ENCODE measurements at places on chromosomes 4 and X.

- DNase-seq = no peak
Observed at GRCh38 chrX:113400193-113400704, 559.6 kb upstream of the AMOT start.

GRCh38 chr4:38762560-38762959, 20.2 kb downstream of the TLR10 start:
- no peak for DNase-seq

DNA sequence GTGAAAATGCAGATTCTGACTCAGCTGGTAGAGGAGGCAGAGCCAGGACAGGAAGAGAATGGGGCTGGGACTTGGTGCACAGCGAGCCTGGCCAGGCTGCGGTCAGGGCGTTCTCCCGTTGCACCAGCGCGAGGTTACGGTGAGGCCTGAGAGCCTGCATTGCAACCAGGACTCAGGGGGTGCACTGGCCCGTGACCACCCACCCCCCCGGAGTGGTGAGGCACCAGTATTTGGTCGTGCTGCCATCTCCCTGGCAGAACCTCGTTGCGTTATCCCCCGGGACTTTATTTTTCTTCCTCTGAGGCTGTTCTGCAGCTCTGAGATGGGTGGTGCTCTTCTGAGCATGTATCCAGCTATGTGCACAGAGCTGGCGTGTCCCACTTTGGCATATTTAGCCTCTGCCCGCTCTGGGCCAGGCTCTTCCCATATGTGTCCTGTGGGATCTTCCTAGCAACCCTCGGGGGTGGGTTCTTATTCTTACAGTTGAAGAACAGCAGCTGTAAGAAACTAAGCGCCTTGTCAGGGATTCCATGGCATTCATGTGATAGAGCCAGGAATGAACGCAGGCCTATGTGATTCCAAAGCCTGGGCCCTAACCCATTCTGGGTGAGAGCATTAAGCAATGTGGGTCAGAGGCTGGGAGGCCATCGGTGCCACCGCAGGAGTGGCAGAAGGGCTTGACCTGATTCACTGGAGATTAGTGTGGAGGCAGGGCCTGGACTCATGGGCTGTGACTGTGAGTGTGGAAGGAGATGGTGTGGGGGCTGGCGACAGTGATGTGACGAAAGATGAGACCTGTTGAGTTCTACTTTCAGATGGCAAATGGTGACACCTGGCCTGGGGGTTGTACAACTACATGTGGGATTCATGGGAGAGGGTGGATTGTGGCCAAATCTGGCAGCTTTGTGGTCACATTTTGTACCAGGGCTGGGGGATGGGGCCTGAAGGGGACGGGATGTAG, 3.1 kb downstream of the TADA2B start:
- no peak for DNase-seq

DNA sequence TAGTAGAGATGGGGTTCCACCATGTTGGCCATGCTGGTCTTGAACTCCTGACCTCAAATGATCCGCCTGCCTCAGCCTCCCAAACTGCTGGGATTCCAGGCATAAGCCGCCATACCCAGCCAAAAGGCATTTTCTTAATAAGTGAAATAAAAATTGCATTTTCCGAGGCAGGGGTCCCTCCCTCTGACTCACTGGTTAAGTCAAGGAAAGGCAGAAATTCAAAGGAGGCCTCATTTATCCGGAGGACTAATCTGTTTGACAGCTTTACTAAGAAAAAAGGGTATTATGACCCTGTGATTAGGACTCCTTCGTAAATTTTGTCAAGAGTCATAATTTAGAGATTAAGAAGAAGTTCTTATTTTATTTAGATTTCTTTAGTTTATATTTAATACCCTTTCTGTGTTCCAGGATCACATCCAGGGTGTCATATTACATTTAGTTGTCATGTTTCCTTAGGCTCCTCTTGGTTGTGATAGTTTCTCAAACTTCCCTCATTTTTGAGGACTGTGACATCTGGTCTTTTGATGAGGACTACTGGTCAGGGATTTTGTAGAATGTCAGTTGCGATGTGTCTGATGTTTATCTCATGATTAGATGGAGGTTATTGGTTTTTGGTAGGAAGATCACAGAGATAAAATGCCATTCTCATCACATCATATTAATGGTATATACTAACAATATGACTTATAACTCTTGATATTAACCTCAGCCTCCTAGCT, 753.7 kb upstream of the AMOT start:
- no peak for DNase-seq

GRCh38 chr4:128686810-128687209, 122.7 kb upstream of the JADE1 start:
- no peak for DNase-seq

DNA sequence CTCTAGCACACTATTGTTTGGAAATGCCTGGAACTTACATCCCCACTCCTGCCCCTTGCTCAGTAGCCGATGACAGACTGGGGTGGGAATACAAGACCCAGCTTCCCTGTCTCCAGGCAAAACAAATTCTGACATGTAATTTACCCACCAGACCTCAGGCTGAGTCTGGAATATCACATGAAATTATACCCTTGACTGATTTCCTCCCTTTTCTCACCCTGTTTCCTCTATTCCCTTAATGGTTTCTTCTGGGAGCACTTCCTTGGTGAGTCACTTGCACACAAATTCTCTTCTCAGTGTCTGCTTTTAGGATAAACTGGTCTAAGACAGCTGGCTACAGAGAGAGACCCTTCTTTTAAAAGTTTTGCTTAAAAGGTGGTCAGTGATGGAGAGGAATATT, 65.8 kb upstream of the DIPK2B start:
- no peak for DNase-seq

- no peak for DNase-seq
Observed at GRCh38 chr4:81445196-81445595, 26.5 kb downstream of the RASGEF1B start.

GRCh38 chr4:1033840-1034551, 22.6 kb downstream of the FGFRL1 start:
- no peak for DNase-seq

DNA sequence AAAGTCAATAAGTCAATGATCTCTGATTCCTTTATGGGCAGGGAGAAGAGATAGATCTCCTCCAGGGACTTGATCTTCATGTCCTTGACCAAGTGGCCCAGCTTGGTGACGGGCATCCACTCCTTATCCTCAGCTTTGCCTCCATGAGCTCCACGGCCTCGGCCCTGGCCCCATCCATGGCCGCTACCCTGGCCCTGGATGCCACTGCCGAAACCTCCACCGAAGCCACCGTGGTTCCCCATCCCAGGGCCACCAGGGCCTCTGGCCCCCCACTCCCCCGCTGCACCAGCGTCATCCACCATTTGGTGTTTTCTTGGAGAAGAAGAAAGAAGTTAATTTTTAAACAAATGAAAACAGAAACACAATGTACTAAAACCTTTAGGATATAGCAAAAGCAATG, 518.1 kb downstream of the GRXCR1 start:
- no peak for DNase-seq

GRCh38 chr4:37693450-37694190, 7.4 kb upstream of the RELL1 start:
- DNase-seq = no peak

- DNase-seq = no peak
Observed at GRCh38 chr4:87865288-87865687, 32.5 kb downstream of the MEPE start.

- no peak for DNase-seq
Observed at GRCh38 chr4:152368001-152368400, 167.9 kb downstream of the FBXW7 start.

DNA sequence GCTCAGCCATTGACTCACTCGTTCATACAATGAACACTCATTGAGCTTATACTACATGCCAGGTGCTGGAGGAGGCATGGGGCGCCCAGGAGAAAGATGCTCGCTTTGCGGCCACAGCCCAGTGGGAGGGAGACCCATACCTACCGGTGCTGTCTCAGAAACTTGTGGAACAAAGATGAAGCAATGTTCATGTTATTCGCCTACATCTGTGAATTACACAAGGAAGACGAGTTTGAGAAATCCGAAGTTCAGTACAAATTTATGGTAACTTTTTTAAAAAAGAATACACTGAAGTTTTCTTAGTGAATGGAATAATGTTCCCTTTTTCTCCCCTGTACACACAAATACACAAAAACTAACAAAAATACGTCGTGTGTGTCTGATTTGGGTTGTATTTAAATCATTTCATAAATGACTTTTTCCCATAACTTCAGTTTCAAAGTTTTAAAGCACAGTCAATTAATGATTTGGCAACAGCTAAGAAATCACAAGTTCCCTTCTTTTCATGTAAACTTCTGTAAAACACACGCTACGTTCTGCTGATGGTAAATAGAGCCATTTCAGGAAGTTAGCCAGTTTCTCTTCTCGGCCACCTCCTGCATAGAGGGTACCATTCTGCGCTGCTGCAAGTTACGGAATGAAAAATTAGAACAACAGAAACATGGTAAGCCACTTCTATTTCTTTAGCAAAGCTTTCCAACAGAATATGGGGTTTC, at the start of gene TLR8:
Gene TLR8, plus strand, starts transcription at position 575 of the 716 bp plus-strand sequence. Its CDS starts 87 bp downstream, at position 662.
- no peak for DNase-seq

DNA sequence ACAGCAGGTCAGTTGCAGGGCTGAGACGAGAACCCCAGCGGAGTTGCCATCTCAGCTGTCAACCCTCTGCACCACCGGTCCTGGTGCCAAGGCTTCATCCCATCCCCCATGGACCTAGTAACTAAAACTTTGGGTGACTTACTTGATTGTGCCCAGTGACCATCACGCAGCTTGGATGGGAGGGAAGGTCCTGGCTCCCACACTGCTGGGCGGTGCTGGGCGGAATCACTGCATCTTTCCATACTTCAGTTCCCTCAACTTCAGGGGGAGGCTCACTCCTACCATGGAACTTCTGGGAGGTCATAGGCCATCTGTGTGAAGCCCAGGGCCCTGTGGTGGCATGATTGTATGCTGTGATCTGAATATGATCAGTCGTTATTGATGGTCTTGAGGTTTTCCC, 26.2 kb upstream of the JAKMIP1 start:
- no peak for DNase-seq

GRCh38 chr4:150348079-150348478, 233.9 kb upstream of the MAB21L2 start:
- DNase-seq = no peak

DNA sequence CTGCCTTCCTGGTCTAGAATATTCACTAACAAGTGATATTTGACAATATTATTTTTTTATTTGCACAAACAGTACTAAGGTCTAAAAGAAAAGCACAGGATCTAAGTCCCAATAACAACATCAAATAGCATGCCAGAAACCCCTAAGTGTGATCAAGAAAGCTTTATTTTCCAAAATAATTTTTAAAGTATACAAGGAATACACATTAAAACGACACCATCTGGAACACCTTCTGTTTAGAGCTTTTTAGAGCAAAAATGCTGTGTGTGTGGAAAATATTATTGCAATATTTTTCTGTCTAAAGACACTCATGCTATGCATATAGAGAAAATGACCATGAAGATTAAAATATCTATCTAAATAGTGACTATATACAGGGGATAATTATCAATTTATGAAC, 103.1 kb downstream of the ARAP2 start:
- DNase-seq = no peak

DNA sequence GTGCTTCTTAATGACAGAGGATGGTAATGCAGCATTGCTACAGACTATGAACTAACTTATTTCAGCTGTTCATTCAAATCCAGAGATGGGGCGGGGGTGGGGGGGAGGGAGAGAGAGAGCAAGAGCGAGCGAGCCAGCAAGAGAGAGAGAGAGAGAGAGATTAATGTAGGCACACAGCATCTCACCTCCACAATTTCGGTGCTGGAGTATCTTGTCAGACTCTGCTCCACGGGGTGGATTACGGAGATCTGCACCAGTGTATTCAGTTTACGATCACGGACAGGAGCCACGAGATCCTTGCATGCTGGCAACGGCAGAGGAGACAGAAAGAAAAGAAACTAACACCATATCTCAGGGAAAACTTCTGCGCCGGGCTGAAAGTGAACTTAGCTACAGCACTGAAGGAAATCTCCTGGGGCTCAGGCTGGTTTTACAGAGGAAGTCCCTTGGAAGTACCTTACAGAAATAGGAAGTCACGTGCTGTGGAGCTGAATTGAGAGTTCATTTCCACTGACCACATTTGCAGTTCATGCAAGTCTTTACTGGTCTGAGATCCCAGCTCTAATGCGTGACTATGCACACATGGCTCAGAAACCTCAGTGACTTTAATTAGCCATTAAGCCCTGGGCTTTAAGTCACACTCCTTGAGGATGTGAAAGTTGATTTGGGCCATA, 440.9 kb downstream of the INPP4B start:
- no peak for DNase-seq

- no peak for DNase-seq
Observed at GRCh38 chrX:143298663-143299241, 218.5 kb downstream of the SPANXN3 start.

- no peak for DNase-seq
Observed at GRCh38 chrX:48003367-48003757, 427 bp downstream of the ZNF182 start.

GRCh38 chr4:52628543-52628942, 30.6 kb downstream of the USP46 start:
- no peak for DNase-seq

DNA sequence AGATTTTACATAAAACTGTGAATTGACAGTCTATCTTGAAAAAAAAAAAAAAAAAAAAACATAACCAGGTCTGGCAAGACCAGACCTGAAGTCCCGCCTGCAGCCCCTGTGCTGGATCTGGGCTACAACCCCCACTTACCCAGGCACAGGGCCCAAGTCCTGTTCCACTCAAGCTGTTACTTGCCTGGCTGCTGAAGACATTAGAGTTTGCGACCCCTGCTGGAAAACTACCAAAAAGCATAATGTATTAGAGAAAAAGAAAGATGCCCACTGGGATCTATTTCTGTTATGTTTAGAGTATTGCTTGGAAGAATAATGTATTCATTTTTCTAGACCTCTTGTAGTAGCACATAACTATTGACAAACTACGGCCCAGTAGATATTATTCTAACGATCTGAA, 4.7 kb downstream of the HS3ST1 start:
- no peak for DNase-seq

DNA sequence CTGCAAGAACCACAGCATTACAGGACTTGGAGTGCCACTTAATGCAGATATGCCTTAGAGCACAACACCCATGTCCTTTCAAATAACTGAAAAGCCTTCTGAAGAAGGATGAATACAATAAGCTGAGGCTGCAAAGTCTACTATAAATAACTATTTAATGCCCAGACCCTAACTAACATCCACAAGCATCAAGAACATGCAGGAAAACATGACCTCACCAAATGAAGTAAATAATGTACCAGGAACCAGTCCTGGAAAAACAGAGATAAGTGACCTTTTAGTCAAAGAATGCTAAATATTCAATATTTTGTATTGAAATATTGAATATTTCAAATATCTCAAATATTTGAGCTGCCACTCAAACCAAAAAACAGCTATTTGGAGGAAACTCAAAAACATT, 16.9 kb downstream of the ACTRT1 start:
- no peak for DNase-seq

DNA sequence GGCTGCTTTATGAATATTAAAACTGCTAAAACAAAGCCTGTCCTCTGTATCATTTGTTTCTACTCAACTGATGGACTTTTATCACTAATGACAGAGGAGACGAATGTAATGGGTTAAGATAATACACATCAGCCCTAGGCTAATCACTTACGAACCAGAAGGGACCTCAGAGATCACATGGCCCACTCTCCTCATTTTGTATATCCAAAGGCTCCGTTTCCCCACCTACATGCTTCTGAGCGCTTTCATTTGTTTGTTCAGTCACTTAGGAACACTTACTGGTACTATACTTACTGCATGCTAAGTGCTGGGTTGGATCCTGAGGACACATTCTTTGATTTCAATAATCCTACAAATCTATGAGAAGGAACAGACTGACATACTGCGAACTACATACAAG, 169.3 kb downstream of the CEP135 start:
- DNase-seq = no peak

Measured in frontal cortex (tissue), 4 donors.